M059J (cell line): ENCODE measurements at places on chromosomes 5 and 9. TPM values are rescaled to one million over a fixed set of nuclear protein-coding genes. Genes with fewer than 3 reads are reported as not detected.

DNA sequence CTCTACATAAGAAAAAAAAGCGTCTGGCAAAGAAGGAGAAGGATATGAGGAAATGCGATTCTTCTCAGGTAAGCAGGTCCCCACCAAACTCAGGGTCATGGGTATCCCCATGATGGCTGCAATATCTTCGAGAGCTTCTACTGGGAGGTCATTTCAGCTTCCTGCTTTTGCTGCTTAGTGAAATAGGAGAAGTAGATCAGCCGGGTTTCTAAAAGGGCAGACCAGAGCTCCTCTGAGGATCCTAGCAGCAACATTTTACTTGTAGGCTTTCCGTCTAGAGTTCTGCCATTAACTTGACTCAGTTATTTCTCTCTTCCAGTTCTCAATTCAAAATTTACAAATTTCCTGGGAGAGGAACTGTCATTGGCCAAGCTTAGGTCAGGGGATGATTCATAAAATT is 134.7 kb downstream of the DPYSL3 start:
- no peak for DNase-seq

The TLX3 gene
- not detected in 2 replicates for total RNA-seq

- DNase-seq, result no peak
Observed at GRCh38 chr5:158884827-158885518, 214.7 kb downstream of the EBF1 start.

GRCh38 chr5:159405611-159406031 is 75.3 kb upstream of the IL12B start:
- no peak for DNase-seq

GRCh38 chr9:111065414-111065813 is 27.1 kb upstream of the LPAR1 start:
- DNase-seq, result no peak

The FAM53C gene
- 27.4 and 27.7 TPM in 2 replicates for total RNA-seq

DNA sequence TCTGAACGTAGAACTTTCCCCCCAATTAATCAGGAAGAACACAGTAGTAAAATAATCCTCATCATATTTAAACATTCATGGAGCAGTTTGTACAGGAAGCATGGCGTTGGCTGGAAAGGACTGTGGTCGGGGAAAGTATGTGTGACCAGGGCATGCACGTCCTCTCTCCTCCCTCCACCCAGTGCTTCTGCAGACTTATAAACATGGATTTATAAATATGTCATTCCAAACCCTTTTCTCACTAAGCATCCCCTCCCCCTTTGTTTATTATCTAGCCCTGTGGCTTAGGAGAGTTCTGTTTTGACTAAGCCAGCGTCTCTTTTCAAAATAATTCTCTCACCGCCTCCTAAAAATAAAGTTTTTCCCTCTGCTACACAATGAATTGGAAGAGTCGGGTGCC is 70.4 kb upstream of the DAP start:
- peak; percentile 95 for DNase-seq

The PCDHA9 gene
- not detected in 2 replicates for total RNA-seq

GRCh38 chr9:92970467-92970923 is 23.2 kb downstream of the FGD3 start:
- peak; percentile 66 for DNase-seq

GRCh38 chr9:95048225-95049087 is 269.1 kb downstream of the FANCC start:
- DNase-seq, result peak; percentile 67

DNA sequence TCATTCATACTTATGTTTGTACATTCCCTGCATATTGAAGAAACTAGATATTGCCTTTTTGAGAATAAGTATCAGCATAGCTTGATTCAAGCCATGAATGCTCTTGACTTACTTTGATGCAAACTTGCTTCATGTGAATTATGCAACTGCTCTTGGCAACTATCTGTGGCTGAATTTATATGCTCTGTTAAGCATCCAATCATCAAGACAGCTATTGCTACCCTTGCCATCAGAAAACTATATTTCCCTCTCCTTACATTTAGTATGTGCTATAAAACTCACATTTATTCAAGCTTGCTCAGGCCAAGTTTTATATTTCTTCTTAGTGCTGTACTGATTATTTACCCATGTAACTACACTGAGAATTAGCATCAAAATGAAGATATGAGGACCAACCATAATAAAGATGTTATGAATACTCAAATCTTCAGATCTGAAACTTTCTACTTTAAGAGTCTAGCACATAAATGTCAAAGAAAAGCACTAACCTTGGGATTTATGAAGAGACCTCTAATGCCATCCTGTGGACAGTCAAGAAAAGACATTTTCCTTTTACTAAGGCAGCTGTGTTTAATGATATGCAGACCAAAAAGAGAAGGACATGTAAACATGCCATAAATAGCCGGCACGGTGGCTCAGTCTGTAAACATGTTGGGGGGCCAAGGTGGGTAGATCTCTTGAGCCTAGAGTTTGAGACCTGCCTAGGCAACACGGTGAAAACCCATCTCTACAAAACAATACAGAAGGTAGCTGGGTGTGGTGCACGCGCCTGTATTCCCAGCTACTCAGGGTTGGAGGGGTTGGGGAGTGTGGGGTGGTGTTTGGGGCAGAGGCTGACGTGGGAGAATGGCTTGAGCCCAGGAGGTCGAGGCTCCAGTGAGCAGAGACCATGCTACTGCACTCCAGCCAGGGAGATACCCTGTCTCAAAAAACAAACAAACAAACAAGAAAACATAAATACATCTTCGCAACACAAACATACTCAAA is 267.0 kb upstream of the TYRP1 start:
- peak; percentile 1 for DNase-seq

- DNase-seq, result peak; percentile 77
Observed at GRCh38 chr5:103862398-103862797, 299.8 kb upstream of the NUDT12 start.

- DNase-seq, result no peak
Observed at GRCh38 chr5:133154274-133155075, 102.7 kb downstream of the HSPA4 start.

GRCh38 chr9:110615498-110615897 is 36.0 kb upstream of the SVEP1 start:
- peak; percentile 87 for DNase-seq

GRCh38 chr9:130830231-130830760 is 4.8 kb upstream of the ABL1 start:
- no peak for DNase-seq

- DNase-seq, result peak; percentile 41
Observed at GRCh38 chr9:32524892-32525708, 896 bp downstream of the RIGI start.

DNA sequence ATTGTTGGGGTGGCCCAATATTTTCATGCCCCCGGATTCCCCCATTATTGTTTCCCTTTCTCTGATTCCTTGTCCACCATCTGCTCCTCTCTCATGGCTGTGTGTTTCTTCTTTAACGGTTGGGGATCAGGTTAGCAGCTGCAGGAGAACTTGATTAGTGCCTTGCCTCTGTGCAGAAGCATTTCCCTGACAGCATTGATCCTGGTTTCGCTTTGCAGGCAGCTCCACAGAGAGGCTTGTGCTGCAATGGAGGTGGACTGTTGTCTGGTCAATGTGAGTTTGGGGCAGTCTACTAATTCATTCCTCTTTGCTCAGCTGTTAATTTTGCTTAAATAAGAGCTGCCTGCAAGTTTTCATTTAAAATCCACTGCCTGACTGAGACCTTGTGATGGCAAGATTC is 32.5 kb upstream of the SSBP2 start:
- no peak for DNase-seq

GRCh38 chr5:116789522-116789921 is 214.9 kb upstream of the SEMA6A start:
- DNase-seq, result no peak

- peak; percentile 82 for DNase-seq
Observed at GRCh38 chr9:110918316-110919049, 119.8 kb downstream of the LPAR1 start.

DNA sequence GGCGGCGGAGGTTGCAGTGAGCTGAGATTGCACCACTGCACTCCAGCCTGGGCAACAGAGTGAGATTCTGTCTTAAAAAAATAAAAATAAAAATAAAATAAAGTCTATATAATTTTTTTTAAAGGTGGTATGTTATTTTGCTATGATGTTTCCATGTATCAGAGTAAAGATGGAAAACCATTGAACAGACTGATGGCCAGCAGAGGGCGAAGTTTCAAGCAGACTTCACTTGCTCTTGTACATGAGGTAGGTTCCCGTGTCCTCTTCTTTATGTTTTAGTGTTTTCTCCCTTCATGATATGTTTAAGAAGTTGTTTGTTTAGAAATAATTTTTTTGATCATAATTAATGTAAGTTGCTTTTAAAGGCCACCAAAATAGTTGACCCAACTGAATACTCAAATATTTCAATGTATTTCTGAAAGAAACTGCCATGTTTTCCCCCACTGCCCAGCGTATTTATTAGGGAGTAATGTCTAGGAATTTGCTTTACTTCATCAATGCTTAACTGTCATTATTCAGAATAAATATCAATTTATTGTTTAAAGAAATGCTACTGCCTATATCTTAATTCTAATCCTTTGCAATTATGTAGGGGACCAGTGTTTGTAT is 146.4 kb downstream of the HACD4 start:
- DNase-seq, result peak; percentile 60

The TRIM41 gene
- total RNA-seq, result 6.5 and 9.0 TPM in 2 replicates

GRCh38 chr5:131430794-131431193 is 166.9 kb downstream of the CDC42SE2 start:
- DNase-seq, result peak; percentile 50

GRCh38 chr9:76650692-76651091 is 113.5 kb upstream of the PCA3 start:
- DNase-seq, result no peak

DNA sequence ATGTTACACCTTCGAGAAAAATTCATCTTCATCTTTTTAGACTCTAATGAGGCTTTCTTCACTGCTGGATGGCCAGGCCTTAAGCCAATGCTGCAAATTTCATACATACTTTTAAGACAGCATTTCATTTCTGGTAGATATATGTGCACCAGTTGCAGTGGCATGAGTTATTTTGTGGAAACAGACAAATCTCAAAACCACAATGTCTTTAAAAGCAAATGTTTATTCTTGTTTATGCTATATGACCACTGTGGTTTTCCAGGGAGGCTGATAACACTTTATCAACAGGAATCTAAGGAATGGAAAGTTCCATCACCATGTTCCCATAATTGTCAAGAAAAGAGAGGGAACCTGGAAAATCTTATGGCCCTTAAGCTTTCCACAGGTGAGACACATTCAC is 27.7 kb downstream of the CDH9 start:
- DNase-seq, result peak; percentile 55

DNA sequence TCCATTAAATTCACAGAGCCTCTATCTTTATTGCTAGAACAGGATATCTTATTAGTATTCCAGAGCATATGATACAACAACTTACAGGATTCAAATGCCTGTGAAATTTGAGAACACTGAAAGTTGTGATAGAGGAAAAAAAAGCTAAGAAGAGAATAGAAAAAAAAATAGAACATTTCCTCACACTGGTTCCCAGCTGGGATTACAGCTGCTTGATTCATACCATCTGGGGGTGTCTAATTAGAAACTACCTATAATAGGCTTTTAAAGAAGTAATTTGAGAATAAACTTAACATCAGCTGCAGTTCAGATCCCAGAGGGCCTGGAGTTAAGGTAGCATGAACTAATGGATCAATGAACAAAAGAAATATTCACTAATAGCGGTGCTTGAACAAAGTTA is 922.0 kb downstream of the CDH12 start:
- DNase-seq, result no peak

The LRRC19 gene
- not detected in 2 replicates for total RNA-seq

- no peak for DNase-seq
Observed at GRCh38 chr9:27719711-27720110, 146.4 kb upstream of the C9orf72 start.

DNA sequence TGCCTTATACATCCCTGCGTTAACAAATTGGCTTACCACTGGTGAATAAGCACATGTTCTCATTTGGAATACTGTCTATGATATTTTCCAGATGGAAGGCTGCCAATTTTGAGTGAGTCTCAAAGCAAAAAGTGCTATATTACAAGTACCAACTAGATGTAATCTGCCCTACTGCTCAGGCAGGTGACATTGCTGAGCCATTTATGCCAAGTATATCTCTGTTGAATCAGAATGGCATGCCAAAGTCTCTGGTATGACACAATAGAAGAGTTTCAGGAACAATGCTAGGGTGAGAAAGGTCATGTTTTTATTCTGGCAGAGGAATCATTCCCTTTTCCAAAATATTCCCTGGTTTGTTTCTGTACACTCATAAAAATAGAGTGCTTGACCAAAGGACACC is 356.5 kb downstream of the CDH9 start:
- no peak for DNase-seq

DNA sequence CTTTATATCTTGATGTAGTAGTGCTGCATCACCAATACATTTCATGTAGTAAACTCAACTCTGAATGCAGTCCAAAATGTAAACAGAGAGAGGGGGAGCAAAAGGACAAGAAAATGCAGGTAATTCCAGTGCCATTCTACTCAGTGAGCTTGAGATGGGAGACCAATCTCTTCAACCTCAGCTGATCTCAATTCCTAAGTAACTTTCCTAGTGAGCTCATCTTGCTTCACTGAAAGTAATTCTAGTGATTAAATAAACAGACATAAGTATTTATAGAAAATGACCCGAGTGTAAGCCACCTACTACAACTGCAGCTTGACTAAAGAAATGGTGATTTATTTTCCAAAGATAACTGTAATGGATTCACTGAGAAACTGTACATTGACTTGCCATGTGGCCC is 424.5 kb downstream of the DMRT2 start:
- no peak for DNase-seq

DNA sequence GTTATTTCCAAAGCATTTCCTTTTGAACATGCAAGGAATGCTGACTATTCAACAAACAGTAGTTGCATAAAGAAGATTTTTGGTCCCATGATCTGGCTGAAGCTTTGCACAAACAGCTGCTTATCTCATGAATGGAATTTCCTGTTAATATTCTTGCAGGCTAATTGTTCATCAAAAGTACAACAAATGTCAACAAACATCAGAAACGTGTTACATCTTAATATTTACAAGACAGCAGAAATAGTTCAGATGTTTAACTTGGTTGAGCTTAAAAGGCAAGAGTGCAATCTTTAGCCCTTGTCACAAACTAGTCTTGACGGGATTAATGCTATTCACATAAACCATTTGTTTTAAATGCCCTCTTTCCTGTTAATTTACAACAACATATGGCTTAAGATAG is 47.9 kb upstream of the BASP1 start:
- no peak for DNase-seq

The PAPPA gene
- 0.15 and 0.20 TPM in 2 replicates for total RNA-seq

The FAM120A gene
- 62.5 and 100 TPM in 2 replicates for total RNA-seq

DNA sequence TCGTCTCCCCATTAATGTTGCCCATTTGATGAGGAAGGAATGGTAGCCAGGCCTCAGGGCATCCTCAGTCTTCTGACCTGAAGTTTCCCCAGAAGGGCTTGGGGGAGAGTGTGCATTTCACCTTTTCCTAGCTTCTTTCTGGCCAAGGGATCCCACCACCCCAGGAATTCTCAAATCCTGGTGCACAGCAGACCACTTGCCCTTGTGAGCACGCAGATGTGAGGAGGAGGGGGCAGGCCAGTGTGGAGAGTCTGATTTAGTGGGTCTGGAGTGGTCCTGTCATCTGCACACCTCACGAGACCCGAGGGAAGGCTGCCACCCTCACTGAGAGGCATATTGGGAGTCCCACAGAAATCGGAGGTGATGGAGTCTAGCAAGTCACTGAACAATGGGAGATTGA is 64.3 kb downstream of the CXXC5 start:
- no peak for DNase-seq
